ENCODE measurements at places on chromosomes 3 and 15. TPM values are rescaled to one million over a fixed set of nuclear protein-coding genes. Genes with fewer than 3 reads are reported as not detected.

Gene ANKDD1A
- 7.2 TPM for total RNA-seq

- no peak for DNase-seq
- no peaks in the 10 kb centered on the region for H3K4me1 ChIP-seq
- H3K4me3 ChIP-seq: no peak overlapping the region
These were observed 115.6 kb upstream of the MANF start for GRCh38 chr3:51269466-51269865.

DNA sequence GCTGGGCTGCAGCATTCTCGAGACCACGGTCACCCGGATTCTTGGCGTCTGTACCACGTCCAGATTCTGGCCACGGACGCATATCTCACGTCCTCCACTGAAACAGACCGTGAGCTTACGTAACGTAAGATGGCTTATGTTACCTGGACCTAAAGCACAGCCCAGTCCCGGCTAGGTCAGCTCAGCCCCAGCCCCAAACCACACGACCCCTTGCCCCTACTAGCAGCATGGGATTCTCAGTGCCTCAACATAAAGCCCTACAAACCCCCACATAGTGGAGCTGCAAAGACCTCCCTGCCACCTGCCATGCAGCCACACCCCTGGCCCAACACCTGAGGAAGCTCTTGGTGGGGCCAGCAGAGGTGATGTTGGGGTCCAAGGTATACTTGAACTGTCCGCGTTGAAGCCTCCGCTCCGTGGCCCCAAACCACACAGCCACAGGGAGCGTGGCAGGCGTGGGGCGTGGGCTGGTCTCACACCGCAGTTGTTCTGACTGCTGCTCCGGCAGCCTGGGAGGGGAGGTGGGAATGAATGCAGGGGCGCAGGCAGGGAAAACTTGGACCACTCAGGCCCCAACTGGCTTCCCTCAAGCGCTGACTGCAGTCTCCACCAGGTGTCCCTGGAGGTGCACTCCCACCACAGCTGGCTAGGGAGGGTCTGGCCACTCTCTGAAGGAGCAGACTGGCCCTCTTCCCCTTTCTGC, 14.5 kb downstream of the PLXNB1 start:
- no peak for DNase-seq
- H3K4me3 ChIP-seq: no peak overlapping the region
- H3K27me3 ChIP-seq: no peaks in the 10 kb centered on the region
- H3K27ac ChIP-seq: no peak overlapping the region

GRCh38 chr3:195704433-195704999, 16.3 kb upstream of the MUC20 start:
- H3K4me1 ChIP-seq: no peaks in the 10 kb centered on the region
- no peak overlapping the region for H3K4me3 ChIP-seq
- DNase-seq: no peak

- no peaks in the 10 kb centered on the region for H3K36me3 ChIP-seq
- no peak overlapping the region for H3K27ac ChIP-seq
- H3K4me1 ChIP-seq: no peaks in the 10 kb centered on the region
- H3K4me3 ChIP-seq: no peak overlapping the region
- no peak for DNase-seq
These were observed 220.7 kb upstream of the DNAJC19 start for GRCh38 chr3:181210275-181210674.
